Right atrium auricular region (tissue), 2 donors: ENCODE measurements at places on chromosomes 6 and 20.

- no peak for DNase-seq
Observed at GRCh38 chr20:56362833-56363413, 4.1 kb downstream of the FAM210B start.

GRCh38 chr20:24816907-24817306 is 132.2 kb upstream of the CST7 start:
- DNase-seq: no peak

DNA sequence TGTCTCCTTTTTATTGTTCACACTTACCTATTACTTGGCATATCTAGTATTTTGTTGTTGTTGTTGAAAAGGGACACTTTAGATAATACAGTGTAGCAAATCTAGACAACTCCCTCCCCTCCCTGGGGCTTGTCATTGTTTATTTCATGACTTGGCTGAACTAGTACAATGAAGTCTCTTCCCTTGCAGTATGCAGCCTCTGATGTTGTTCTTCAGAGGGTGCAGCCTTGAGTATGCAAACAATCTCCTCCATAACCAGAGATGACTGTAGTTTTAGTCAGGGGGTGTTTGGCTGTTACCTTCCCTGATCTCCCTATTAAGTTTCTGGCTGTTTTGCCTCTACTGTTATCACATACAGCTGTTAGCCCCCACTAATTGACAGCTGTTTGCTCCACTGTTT is 315.4 kb upstream of the RUNX2 start:
- no peak for DNase-seq

DNA sequence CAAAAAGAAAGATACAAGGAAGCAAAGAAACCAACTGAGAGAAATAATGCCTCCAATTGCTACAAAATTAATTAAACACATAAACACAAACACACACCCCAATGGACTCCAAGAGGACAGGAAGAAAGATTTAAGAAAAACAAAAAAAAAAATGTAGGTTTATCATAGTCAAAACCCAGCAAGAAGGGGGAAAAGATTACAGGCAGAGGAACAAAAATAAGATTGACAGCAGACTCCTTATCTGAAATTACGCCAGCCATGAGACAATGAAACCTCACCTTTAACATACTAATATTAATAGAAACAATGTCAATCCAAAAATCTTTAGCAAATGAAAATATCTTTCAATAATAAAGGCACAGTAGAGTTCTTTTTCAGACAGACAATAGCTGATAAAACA is 155.8 kb downstream of the RNGTT start:
- no peak for DNase-seq

DNA sequence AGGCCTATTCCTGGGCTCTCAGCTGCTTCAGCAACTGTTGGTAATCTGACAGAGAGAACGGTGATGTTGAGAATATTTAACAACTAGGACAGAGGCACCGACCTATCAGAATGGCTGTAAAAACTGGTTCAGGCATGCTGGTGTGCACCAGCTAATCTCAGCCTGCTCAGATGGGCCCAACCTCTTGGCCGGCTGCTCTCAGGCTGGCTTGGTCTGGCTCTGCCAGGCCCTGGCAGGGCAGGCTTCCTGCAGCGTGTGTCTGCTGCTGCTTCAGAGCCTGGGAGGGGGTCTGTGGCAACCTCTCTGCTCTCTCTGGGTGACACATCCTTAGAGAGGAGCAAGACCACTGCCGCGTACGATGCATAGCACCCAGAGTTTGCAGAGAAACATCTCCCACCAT is 4.8 kb downstream of the SLC2A12 start:
- no peak for DNase-seq

DNA sequence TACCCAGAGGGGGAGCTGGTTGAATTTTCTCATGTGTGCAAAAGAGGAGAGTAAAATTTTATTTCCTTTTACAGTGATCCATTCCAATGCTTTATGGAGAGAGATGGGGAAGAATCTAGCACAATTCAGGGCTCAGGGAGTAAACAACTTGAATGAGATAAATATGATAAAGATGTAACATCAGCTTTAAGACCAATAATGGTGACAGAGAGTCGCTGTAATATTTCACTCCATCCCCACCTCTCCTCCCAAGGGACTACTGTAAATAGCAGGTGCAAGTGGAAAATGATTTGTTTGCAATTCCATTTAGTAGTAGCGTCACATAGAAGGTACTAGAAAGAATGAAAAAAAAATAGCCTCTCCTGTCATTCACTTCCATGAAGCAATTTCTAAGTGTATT is 4.8 kb downstream of the CRISP3 start:
- no peak for DNase-seq

- DNase-seq: no peak
Observed at GRCh38 chr6:2877057-2877882, 25.8 kb downstream of the SERPINB9 start.

DNA sequence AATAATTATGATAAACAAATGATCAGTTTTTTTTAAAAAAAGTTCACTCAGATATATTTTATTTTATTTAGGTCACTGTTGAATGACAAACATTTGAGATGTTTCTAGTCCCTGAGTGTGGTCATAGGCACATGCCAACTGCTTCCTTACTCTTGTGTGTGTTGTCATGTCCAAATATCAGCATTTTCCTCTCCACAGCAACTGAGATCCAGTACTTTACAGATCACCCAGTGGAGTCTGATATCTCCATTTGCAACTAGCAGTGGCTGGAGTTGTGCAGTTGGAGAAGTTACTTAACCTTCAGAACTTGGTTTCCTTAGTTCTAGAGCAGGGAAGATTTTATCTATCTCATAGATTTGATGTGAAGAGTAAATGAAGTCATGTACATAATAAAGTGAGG is 101.3 kb downstream of the MYB start:
- no peak for DNase-seq

GRCh38 chr20:8408587-8409307 is 276.7 kb downstream of the PLCB1 start:
- DNase-seq: no peak

DNA sequence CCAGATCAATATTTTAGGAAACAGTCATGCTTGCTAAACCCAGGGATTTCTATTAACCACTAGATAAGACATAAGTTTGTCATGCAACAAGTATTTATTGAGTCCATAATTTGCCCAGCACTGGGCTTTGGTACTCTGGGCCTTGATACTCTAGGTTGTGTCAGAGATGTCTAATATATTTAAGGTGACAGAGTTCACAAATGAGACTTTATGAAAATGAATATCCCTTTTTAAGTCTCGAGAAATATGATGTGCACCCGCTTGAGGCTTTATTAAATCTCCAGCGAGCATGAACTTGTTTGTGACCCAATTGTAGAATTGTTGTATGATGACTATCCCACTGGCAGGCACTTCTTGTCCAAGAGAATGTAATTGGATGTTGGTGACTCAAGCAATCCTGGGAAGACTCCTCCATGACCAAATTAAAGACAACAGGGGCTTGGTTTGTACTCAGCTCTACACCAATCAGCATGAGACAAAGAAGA is 109.2 kb downstream of the ESR1 start:
- no peak for DNase-seq

DNA sequence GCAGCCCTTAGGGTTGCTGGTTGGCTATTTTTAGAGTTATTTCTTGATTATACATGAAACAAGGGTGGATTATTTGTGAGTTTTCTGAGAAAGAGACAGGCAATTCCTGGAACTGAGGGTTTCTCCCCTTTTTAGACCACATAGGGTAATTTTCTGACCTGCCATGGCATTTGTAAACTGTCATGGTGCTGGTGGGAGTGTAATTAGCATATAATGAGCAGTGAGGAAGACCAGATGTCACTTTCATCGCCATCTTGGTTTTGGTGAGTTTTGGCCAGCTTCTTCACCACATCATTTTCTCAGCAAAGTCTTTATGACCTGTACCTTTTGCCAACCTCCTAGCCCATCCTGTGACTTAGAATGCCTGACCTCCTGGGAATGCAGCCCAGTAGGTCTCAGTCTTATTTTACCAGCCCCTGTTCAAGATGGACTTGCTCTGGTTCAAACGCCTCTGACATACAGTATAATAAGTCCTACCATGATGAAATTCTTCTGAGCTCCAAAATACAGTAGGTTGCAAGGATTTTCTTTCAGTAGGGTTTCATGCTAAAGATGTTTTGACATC is 117.1 kb downstream of the ISM1 start:
- DNase-seq: no peak

- DNase-seq: no peak
Observed at GRCh38 chr6:157182503-157183264, 140.6 kb downstream of the TMEM242 start.

DNA sequence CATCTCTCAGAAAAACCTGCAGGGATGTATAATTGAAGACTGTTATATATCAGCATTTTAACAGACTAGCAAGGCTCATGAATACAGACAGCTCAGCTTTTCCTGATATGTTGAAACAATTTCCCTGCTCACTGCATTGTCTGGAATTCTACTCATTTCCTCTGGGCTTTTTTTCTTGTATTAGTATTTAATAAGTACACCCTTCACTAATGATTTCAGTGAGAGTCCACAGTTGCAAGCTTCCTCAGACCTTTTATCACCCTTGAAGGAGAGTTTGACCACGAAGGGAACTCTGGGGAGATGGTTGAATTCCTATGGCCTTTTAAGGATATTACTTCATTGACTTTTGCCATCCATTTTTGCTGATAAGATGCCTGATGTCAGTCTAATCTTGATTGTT is 248.7 kb downstream of the ADGB start:
- no peak for DNase-seq

DNA sequence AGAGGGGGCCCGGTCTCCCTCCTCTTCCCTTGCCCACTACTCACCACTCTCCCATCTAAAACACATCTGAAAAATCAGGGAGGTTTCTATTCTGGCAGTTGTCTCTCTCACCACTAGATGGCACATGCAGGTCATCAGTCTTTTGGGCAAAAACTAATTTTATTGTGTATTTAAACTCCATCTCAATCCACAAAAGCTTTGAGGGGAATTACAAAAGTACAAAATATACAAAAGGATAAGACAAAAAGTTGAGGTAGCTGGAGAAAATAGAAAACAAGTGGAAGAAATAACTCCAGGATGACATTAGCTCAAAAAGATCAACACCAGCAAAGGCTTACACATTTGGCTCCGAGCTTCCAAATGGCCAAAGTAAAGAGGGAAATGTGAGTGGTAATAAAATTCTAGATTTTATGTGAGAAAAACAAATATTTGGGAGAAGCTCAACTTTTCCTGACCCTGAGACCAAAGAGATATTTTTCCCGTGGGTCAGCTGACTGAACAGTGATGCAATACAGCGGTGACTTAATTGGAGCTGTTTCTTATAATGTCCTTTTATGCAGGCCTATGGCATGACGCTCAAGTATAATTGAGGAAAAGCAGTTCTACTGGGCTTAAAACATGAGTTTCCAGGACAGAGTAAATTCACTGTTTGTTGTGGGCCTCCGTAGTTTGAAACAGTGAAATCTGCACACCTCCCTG is 79.8 kb upstream of the CHD6 start:
- no peak for DNase-seq

GRCh38 chr6:53201270-53201669 is 52.6 kb upstream of the GCM1 start:
- no peak for DNase-seq

DNA sequence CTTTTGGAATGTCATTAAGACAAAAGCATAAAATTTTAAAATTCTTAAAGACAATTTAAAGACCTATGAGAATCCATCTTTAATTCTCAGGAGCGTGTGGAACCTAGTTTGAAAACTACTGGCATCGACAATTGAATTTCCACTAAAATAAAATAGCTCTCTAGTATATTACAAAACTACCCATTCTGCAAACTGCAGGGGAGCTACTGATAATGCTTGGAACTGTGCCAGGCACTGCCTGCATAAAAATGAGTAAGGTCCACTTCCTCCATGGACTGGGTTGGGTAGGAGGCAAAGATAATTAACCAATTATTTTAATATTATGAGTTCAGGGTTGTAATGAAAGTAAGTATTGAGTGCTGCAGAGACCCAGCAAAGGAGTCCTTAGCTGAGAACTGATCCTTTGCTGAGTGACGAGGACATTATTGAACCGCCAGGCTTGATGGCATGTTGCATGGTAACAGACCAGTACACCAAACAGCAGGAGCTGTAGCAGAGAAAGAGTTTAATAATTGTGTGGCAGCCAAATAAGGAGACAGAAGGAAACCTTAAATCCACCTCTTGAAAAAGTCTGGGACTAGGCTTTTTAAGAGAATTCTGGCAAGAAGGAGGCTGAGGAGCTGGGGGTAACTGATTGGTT is 261.3 kb downstream of the ESR1 start:
- DNase-seq: no peak

DNA sequence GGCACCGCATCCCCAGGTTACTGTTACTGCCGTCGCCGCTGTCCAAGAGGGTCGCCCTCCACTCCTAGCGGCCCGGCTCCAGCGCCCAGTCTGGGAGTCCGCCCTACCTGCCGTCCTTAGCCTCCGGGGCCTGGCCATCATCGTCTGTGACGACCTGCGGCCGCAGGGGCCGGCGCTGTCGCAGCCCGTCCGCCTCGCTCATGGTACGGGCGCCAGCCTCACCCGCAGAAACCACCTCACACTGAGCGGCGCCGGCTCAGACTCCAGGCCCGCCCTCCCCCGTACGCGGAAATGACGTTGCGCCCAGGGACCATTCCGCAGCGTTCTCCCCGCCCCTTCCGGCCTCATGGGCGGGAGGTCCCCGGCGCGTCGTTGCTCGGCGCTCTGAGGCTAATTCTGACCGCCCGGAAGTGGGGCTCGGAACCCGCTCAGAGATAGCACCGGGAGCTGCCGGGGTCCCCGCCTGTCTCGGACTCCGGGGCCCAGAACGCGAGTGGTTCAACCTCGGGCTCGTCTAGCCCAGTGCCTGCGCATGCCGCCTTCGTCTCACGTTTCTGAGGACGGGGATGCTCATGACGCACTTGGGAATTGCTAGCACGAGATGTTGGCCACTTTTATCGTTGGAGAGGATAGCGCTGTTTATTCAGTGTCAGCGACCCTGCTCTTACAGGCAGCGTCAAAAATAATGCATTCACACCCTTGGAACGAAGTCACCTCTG is at the start of gene APMAP:
Gene APMAP (minus strand): TSS at position 265 of the 719 bp plus-strand sequence. CDS start 63 bp downstream, at position 202.
- DNase-seq: peak; percentile 95

- DNase-seq: no peak
Observed at GRCh38 chr20:50855498-50856474, 60.9 kb downstream of the BCAS4 start.
